EL (cell line): ENCODE measurements at places on chromosomes 2 and 18.
A peak's percentile ranks its signal among the peaks of the same experiment; 100 is the strongest.

GRCh38 chr2:207833251-207833751 is 63.6 kb upstream of the FZD5 start:
- no peak for DNase-seq

DNA sequence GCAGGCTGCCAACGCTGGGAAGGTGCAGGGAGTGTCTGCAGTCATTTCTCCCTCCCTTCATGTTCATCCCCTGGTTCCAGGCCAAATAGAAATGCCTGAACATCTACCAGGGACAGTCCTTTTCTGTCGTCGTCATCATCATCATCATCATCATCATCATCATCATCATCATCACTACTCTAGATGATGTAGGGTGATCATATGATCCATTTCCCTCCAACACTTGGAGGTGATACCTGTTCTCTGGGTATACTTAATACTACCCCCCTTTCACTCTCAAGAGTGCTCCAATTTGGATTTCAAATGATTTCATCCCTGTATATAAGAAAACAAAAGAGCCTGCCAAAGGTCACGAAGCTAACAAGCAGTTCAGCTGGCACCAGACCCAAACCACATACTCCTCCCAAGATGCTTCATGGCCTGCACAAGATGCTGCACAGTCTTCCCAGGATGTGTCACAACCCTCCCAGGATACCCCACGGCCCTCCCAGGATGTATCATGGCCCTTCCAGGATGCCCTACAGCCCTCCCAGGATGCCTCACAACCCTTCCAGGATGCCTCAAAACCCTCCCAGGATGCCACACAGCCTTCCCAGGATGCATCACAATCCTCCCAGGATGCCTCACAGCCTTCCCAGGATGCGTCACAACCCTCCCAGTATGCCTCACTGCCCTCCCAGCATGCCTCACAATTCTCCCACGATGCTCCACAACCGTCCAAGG is 257.9 kb downstream of the DYSF start:
- peak; percentile 52 for DNase-seq

GRCh38 chr2:6975988-6976387 is 58.8 kb downstream of the RNF144A start:
- no peak for DNase-seq

DNA sequence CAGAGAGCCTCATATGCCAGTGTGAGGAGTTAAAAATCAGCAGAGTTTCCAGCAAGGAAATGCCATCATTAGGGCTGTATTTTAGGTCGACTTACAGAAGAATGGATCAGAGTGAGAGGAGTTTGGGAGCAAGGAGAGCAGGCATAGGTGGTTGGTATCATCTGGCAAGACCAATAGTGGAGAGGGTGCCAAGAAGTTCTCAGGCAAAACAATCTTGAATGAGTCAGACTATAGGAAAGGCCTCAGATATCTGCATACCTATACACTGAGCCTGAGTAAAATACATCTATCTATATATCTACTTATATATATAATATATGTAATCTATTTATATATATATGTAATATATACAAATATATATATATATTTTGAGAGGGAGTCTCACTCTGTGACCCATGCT is 57.3 kb downstream of the TMEFF2 start:
- DNase-seq: no peak

DNA sequence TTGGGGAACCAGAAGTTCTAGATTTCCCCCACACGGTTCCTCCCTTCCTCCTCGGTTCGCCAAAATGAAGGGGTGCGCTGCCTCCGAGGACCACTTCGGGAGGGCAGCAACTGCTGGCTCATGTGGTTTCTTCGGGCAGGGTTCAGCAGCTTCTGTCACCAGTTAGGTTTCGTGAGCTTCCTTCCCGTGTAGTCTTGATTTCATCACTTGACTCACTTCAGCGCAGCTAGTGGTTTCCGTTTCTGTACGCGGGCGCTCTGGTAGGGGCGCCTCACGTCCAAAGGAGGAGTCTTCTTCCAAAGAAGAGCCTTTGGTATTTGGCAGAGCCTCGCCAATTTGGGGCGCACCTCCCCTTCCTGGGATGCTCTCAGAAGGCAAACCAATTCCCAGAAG is 485 bp upstream of the GALNT3 start:
- peak; percentile 73 for DNase-seq
